ENCODE measurements at places on chromosomes 7 and 10. TPM values are rescaled to one million over a fixed set of nuclear protein-coding genes. Genes with fewer than 3 reads are reported as not detected.

The GPR26 gene
- total RNA-seq: not detected

The UFSP1 gene
- total RNA-seq: 5.0 TPM

The H2BK1 gene
- total RNA-seq: not detected

DNA sequence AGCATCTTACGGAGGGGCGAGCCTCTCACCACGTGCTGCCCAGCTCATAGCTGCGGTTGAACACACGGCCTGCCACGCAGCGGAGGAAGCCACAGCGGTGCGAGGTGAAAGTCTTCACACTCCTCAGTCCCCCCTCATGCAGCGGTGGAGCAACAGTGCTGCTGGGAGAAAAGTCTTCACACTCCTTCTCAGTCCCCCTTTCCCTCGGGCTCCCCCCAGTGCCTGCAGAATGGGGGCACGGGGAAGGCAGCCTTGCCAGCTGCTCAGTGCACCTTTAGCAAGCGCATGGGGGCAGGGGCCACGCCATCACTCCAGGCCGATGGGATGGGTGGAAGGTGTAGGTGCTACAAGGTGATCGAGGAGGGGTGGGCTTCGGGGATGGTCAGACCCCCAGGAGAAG is 206.3 kb upstream of the TCERG1L start:
- H3K36me3 ChIP-seq: no peaks in the 10 kb centered on the region
- DNase-seq: no peak
- H3K27me3 ChIP-seq: no peaks in the 10 kb centered on the region
- H3K4me3 ChIP-seq: no peak overlapping the region

GRCh38 chr7:100430493-100431285 is 1.1 kb downstream of the MEPCE start:
- peaks cover 52% of the 10 kb centered on the region for H3K36me3 ChIP-seq
- DNase-seq: peak; percentile 29
- peak overlapping the region; percentile 93 for H3K27ac ChIP-seq
- H3K4me1 ChIP-seq: peaks cover 38% of the 10 kb centered on the region
- H3K27me3 ChIP-seq: peaks cover 2% of the 10 kb centered on the region
- H3K4me3 ChIP-seq: peak overlapping the region; percentile 89

- peak overlapping the region; percentile 90 for H3K4me3 ChIP-seq
- H3K4me1 ChIP-seq: peaks cover 15% of the 10 kb centered on the region
- no peaks in the 10 kb centered on the region for H3K27me3 ChIP-seq
- peak overlapping the region; percentile 49 for H3K27ac ChIP-seq
These were observed 53.8 kb downstream of the KCTD7 start for GRCh38 chr7:66682350-66683093.

- DNase-seq: no peak
- H3K36me3 ChIP-seq: no peaks in the 10 kb centered on the region
- no peak overlapping the region for H3K27ac ChIP-seq
- no peaks in the 10 kb centered on the region for H3K27me3 ChIP-seq
- no peak overlapping the region for H3K4me3 ChIP-seq
- H3K4me1 ChIP-seq: no peaks in the 10 kb centered on the region
These were observed 43.2 kb downstream of the VAX1 start for GRCh38 chr10:117094856-117095255.

DNA sequence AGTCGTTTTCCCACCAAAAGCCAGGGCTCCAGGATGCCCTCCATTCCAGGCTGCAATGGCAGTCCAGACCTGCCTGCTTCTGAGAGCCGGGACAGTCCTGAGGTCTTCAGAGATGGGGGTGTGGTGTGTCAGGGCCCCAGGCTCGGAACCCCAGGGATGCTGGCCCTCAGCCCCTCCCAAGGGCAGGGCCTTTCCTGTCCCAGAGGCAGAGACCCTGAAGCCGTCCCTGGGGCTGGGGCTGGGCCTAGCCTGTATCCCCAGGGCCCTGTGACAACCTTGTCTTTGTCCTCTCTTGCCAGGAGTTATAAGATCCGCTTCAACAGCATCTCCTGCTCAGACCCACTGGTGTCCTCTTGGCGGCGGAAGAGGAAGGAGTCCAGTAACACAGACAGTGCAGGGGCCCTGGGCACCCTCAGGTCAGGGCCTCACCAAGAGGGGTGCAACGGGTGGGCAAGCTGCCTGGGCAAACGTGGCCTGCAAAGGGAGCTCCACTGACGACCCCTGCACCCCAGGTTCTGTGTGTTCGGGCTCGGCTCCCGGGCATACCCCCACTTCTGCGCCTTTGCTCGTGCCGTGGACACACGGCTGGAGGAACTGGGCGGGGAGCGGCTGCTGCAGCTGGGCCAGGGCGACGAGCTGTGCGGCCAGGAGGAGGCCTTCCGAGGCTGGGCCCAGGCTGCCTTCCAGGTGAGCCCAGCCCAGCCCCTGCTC is 15.9 kb downstream of the NOS3 start:
- no peaks in the 10 kb centered on the region for H3K36me3 ChIP-seq
- no peak overlapping the region for H3K27ac ChIP-seq
- no peak for DNase-seq
- H3K4me3 ChIP-seq: no peak overlapping the region

DNA sequence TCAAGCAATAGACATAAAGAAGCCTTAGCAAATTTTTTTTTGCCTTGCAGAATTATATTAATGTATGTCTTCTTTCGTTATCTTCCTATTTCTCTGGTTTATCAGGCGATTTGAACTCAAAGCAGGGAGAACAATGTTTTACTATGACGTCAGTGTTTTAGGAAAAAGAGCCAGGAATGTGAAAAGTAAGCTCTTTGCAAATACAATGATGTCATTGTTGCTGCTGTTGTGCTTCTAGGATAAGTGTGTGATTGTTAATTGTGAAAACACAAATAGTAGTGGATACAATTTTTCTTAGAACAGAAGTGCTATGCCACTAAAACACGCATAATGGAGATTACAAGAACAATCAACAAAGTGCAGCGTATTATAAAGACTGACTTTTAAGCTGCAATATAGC is 9.5 kb upstream of the AUTS2 start:
- H3K36me3 ChIP-seq: no peaks in the 10 kb centered on the region
- H3K27me3 ChIP-seq: no peaks in the 10 kb centered on the region
- no peaks in the 10 kb centered on the region for H3K4me1 ChIP-seq
- no peak overlapping the region for H3K27ac ChIP-seq
- H3K4me3 ChIP-seq: no peak overlapping the region
